ENCODE measurements at places on chromosomes 13 and 19. TPM values are rescaled to one million over a fixed set of nuclear protein-coding genes. Genes with fewer than 3 reads are reported as not detected.

The CCDC70 gene
- polyA plus RNA-seq: not detected

The ADGRL1 gene
- polyA plus RNA-seq: 37.7 TPM

The PSG1 gene
- polyA plus RNA-seq: 0.11 TPM

The CAPN12 gene
- 5.8 TPM for polyA plus RNA-seq

The SH2D3A gene
- polyA plus RNA-seq: 5.0 TPM

The ZNF547 gene
- 6.2 TPM for polyA plus RNA-seq

The S1PR4 gene
- polyA plus RNA-seq: 0.19 TPM

The CYP4F11 gene
- polyA plus RNA-seq: 0.25 TPM

The ZNF99 gene
- polyA plus RNA-seq: 1.6 TPM

The IGFLR1 gene
- polyA plus RNA-seq: 2.7 TPM

The ERICH6B gene
- polyA plus RNA-seq: 1.1 TPM

The KLK4 gene
- polyA plus RNA-seq: not detected

The TMEM150B gene
- polyA plus RNA-seq: 0.83 TPM

The RYR1 gene
- 5.0 TPM for polyA plus RNA-seq

The GPR108 gene
- 58.6 TPM for polyA plus RNA-seq

The FBXO27 gene
- 7.0 TPM for polyA plus RNA-seq

The ZNF57 gene
- polyA plus RNA-seq: 10.6 TPM

The ZNF784 gene
- 10.8 TPM for polyA plus RNA-seq

The MBD3L3 gene
- not detected for polyA plus RNA-seq

The SGCG gene
- polyA plus RNA-seq: 5.1 TPM

The CLEC17A gene
- polyA plus RNA-seq: 0.12 TPM

The CBARP gene
- 1.8 TPM for polyA plus RNA-seq

The B3GNT3 gene
- polyA plus RNA-seq: 4.6 TPM

The ICAM5 gene
- 0.08 TPM for polyA plus RNA-seq

The TYROBP gene
- 10.5 TPM for polyA plus RNA-seq

The KASH5 gene
- polyA plus RNA-seq: 0.45 TPM

The CERS4 gene
- polyA plus RNA-seq: 32.0 TPM

The CLIP3 gene
- 49.8 TPM for polyA plus RNA-seq

The C19orf53 gene
- polyA plus RNA-seq: 110 TPM

The SLC25A41 gene
- 0.44 TPM for polyA plus RNA-seq

The ZNF473 gene
- polyA plus RNA-seq: 15.1 TPM

The TTYH1 gene
- 6.2 TPM for polyA plus RNA-seq

The ZNF576 gene
- 10.1 TPM for polyA plus RNA-seq

The BEST2 gene
- polyA plus RNA-seq: not detected

The EFNA2 gene
- polyA plus RNA-seq: 1.3 TPM

The LGALS7 gene
- polyA plus RNA-seq: 0.40 TPM

The LILRB2 gene
- 1.1 TPM for polyA plus RNA-seq

The PLIN4 gene
- 0.37 TPM for polyA plus RNA-seq

The PRX gene
- 10.6 TPM for polyA plus RNA-seq

The DACH1 gene
- 121 TPM for polyA plus RNA-seq

The RXFP2 gene
- polyA plus RNA-seq: 0.42 TPM

The C1QTNF9B gene
- polyA plus RNA-seq: 0.33 TPM

The GJB6 gene
- 2.6 TPM for polyA plus RNA-seq
